ENCODE measurements at places on chromosomes 1 and 21.

- no peak for DNase-seq
Measured at GRCh38 chr21:40438616-40439015, 408.3 kb downstream of the DSCAM start.

GRCh38 chr21:39670701-39671100, 58.0 kb downstream of the B3GALT5 start:
- no peak for DNase-seq

- no peak for DNase-seq
Measured at GRCh38 chr21:41821756-41822431, 55.0 kb upstream of the RIPK4 start.

DNA sequence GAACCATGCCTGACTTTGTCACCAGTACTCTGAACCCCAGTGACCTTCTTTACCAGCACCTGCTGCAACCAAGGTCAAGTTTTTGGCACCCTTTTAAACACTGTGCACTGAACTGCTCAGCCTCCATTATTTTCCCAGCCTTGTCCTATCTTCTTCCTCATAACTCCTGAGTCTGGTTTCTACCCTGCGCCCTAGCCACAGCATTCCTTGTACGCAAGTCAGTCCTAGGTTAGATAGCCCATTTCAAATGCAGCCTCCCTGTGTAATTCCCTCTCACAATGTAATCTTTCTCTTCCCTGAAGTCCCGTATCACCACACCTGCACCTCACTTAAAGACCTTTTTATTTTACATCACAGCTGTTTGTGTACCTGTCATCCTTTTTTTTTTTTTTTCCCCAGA, 37.2 kb downstream of the DNTTIP2 start:
- no peak for DNase-seq

- DNase-seq, result no peak
Measured at GRCh38 chr1:73604739-73605138, 593.2 kb downstream of the LRRIQ3 start.

DNA sequence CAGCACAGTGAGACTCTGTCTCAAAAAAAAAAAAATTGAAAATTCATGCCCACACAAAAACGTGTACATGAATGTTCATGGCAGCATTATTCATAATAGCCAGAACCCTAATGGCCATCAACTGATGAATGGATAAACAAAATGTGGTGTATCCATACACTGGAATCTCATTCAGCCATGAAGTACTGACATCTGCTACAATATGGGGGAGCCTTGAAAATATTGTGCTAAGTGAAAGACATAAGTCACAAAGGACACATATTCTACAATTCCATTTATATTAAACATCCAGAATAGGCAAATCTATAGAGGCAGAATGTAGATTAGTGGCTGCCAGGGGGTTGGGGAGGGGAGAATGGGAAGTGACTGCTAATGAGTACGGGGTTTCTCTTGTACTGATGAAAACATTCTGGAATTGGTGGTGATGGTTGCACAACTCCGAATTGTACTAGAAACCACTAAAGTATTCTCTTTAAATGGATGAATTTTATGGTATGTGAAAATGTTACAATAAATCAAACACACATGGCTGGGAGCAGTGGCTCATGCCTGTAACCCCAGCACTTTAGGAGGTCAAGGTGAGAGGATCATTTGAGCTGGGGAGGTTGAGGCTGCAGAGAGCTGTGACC, 33.0 kb upstream of the KCNN3 start:
- DNase-seq, result no peak

DNA sequence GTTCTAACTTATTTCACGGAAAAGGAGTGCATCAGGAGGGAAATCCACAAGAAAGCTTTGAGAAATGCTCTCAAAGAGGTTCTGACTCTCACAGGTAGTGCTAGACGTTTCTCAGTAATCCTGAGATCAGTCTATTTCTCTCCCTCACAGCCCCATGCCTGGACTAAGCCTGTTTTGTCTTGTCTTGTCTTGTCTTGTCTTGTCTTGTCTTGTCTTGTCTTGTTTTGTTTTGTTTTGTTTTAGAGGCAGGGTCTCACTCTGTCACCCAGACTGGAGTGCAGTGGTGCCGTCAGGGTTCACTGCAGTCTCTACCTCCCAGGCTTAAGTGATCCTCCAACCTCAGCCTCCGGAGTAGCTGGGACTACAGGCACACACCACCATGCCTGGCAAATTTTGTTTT, 133.3 kb upstream of the SGIP1 start:
- DNase-seq, result no peak
